Stimulated activated naive CD8-positive, alpha-beta T cell treated with anti-CD3 and anti-CD28 coated beads, Interleukin-15, Interleukin-2, amounts not matched to agents 100 U/mL and 50 U/mL, for 24 hours (primary cell): ENCODE measurements at places on chromosomes 4 and X.

DNA sequence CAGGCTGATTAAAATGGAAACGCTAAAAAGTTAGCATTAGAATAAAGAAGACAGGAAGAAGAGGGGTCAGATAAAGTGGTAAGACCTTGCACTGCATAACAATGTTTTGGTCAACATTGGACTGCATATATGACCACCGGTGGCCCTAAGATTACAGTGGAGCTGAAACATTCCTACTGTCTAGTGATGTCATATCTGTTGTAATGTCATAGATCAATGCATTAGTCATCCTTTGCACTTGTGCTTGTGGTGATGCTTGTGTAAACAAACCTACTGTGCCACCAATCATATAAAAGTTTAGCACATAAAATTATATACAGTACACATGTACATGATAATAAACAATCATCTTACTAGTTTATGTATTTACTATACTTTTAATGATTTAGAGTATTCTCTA lies 73.0 kb downstream of the TMEM165 start:
- DNase-seq, result no peak

GRCh38 chrX:13047759-13048158 lies 3.3 kb upstream of the FAM9C start:
- DNase-seq, result no peak

GRCh38 chrX:36753602-36754001 lies 254.6 kb upstream of the FAM47C start:
- no peak for DNase-seq

DNA sequence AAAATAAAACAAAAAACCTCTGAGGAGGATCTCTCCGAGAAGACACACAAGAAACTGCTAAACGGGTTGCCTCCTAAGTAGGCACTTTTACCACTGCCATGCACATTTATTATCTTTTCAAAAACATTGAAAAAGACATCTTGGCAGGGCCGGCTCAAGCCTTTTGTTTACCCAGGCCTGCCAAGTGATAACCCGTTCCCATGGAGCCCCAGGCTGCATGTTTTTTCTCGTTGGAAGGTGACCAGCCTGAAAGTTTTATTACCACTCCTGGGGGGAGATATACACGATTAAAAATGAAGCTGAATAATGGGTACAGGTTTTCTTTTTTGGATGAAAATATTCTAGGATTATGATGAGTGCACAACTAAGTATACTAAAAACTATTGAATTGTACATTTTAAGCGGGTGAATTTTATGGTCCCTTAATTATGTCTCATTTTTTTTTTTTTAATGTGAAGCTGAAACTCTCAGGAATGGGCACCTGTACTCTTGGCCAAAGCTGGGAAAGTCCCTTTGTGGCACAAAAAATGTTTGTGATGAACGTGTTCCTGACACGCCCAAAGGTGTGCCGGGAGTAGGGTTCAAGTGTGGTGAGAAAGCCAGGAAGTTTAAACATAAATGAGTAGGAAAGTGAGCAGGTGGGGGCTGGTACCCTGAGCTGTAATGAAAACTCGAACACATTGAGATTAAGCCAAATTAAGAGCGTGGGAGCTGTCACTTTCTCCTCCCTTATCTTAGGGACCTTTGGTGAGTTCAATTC lies 1.5 kb upstream of the MAP7D2 start:
- DNase-seq, result no peak
